ENCODE measurements at places on chromosomes 7 and 10.

GRCh38 chr10:79132681-79133381, 64.1 kb downstream of the ZMIZ1 start:
- DNase-seq: no peak

DNA sequence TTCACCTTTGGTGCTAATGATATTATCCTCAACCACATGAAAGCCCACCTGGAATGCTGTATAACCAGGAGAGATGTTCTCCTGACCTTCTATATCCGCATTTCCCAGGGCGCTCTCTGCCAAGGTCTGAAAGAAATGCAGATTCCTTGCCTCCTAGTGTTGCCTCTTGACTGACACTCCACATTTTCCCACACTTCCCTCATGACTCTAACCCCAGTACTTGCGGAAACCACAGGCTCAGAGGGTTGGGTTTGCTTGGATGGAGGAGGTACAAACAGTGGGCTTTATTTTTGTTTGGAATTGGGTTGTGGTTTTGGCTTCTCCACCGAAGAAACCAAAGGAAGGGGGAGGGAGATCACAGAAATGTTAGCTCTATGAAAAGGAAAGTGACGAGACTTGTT, 222.9 kb upstream of the CELF2 start:
- DNase-seq: no peak

- no peak for DNase-seq
Observed at GRCh38 chr10:103265717-103266329, 11.1 kb upstream of the INA start.

DNA sequence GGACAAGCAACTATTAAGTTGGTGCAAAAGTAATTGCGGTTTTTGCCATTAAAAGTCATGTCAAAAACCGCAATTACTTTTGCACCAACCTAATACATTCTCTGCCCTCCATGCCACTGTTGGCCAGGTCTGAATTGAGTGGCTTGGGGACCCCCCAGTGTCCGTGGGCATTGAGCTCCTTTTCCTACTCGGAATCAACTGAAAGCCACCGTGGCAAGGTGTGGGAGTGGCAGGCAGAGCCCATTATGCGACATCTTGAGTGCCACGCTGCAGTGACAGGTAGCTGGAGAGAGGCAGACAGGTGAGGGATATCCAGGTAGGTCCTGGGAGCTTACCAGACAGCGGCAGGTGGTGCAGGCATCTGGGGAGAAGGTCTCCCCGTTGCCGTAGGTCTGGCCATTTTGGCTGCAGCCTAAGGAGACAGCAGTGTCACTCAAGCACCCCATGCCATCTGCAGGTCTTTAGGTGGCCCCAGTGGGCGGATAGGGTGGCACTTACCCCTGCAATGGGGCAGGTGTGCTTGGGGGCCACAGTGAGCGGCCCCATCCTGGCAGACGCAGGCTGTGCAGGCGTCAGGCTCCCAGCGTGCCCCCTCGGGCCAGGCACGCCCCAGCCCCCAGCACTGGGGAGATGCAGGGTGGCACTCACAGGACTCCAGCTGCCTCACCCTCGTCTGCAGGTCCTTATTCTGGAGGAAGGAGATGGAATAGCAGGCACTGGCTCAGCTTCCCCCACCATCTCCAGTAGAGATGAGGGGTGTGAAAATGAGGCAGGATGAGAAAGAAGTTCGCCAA, 3.5 kb downstream of the KCP start:
- DNase-seq: no peak

DNA sequence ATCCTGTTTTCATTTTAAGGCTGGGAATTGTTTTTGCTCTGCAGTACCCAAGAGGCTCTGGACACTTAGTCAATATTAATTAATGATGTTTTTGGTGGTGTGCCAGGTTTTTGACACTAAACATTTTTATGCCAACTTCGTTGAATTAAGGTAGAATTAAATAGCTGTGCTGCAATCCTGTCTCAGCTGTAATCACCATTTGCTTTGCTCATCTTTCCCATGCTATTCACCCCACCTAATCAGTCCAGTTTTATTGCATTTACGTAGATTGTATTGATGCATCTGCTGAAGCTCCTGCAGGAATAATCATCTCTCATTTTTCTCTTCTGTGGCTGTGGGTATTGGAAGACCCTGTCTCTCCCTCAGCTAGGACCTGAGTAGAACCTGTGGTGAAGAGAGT, 52.6 kb upstream of the TRUB1 start:
- no peak for DNase-seq

- DNase-seq: no peak
Observed at GRCh38 chr7:72754312-72754711, 73.7 kb downstream of the TYW1B start.

- no peak for DNase-seq
Observed at GRCh38 chr7:101560856-101561255, 68.2 kb downstream of the MYL10 start.

DNA sequence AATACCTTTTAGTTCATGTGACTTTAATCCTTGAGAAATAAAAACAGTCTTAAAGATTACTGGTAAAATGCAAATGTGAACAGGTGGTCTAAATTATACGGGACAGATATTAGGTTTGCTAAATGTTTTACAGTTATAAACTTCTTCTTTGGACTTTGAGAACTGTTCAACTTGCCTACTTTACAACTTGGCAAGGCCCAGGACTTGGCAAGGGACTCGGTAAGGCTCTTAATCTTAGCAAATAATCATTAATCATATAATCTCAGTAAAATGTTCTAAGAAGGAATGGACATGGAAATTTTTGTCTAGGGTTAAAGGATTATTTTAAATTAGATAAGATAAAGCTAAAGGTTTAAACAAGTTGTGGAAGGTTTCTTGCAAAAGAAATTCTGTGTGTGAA, 4.8 kb upstream of the UBE2D4 start:
- no peak for DNase-seq

DNA sequence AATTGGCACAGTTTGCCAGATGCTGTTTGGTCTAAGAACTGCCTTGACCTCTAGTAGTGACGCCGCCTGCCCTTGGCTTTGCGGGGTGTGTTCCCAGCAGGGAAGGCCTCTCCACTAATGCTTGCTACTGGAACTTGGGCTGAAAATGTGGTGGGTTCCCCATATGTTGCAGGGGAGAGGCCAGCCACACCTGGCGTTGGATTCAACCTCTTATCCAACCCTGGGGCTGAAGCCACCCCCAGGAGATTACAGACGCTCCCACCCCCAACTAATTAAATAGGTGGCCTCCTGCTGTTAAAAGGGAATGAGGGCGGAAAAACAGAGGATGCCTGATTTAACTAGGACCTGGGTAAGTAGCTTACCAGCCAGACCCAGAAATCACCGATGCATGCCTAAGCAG, 19.2 kb upstream of the ATOH7 start:
- no peak for DNase-seq

DNA sequence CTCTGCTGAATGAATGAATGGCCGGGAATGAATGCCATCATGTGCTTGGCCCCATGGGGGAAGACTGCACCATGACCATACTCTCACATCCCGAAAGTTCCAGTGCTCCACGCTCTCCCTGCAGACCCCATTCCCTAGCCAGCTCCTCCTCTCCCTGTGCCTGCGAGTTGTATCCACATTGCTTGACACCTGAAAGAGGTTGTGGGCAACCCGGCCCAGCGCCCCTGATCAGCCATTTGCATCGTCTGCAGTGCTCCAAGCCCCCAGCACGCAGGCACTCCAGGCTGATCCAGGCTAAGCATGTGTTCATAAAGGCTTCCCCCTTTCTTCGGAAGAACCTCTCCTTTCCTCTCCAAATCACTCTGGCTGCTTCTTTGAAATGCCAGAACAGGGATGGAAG, 354.4 kb upstream of the MKI67 start:
- DNase-seq: no peak

DNA sequence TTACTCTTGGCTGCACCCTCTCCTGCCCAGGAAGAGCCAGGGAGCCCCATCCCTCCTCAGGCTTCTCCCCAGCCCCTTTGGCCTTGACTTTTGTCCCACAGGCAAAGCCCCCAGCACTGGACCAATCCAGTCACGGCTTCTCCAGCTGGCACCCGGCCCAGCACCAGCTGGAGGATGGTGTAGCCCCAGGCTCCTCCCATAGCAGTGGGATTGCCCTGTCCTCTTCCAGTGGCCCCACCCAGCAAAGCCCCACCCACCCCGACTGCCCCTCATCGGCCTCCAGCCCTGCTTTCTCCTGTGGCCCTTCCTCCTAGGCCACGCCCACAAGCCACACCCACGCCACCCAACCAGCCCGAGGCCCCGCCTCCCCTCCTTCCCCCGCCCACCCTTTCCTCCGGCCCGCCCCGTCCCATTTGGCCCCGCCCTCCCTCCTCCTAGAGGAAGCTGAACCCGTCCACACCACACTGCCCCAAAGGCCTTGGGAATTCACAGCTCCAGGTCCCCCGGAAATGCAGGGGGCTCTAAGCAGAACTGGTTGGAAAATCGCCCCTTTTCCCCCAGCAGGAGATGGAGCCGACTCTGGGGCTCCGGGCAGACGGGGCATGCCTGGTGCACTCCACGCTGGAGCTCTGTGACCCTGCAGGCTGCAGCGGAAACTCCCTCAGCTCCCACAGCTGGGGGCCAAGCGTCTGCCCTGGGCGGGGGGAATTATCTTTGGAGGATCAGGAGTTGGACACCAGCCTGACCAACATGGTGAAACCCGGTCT, 25.2 kb downstream of the GET4 start:
- peak; percentile 92 for DNase-seq

- no peak for DNase-seq
Observed at GRCh38 chr10:84191106-84191505, 3.2 kb upstream of the CDHR1 start.

DNA sequence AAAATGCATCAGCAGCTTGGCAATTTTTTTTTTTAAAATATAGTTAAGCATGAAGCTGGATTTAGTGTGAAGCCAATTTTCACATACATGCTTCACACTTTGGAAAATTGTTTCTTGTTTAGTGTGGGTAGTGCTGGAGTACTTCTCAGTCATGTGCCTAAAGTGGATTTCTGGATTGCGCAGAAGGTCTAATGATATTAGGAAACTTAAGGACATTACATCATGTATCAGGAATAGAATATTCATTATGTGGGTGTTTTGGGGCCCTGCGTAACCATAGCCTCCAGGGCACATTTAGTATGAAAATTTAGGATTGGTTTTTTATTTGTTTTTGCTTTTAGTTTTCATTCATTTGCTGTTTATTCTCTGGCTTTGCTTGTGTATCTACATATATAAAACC, 28.8 kb upstream of the BNIP3 start:
- DNase-seq: no peak

GRCh38 chr10:125256026-125256425, 95.7 kb upstream of the CTBP2 start:
- no peak for DNase-seq

GRCh38 chr7:40551685-40552576, 417.1 kb downstream of the SUGCT start:
- no peak for DNase-seq

- no peak for DNase-seq
Observed at GRCh38 chr7:157436763-157437480, 100.1 kb downstream of the DNAJB6 start.

DNA sequence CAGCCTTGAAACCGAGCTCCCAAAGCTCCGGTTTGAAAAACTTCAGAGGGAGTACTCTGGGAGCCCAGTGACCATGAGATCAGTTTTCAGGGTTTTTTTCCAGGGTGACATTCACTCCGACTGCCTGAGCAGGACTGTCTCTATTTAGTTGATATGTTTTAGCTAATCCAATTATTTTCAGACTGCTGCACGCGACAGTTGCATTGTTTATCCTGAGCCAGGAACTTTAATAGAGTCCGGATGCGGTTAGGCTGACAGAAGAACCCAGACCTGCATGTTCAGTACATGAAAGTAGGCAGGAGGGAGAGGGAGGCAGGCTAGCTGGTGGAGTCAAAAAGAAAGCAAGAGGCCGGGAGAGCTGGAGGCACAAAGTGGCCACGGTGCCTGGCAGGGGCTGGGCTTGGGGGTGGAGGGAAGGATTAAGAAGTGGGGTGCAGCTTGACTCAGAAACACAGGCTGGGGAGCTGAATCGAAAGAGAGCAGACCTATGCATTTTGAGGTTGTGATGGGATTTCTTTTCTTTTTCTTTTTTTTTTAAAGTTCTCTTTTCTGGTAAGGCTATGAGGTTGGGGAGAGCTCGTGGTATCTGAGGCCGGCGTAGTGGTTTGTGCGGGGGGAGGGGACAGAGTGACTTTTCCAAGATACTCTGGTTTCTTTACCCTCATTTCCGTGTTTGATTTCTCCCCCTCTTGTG, 5.7 kb downstream of the GATA3 start:
- DNase-seq: no peak

- peak; percentile 54 for DNase-seq
Observed at GRCh38 chr7:144487901-144488300, 84.4 kb upstream of the NOBOX start.

DNA sequence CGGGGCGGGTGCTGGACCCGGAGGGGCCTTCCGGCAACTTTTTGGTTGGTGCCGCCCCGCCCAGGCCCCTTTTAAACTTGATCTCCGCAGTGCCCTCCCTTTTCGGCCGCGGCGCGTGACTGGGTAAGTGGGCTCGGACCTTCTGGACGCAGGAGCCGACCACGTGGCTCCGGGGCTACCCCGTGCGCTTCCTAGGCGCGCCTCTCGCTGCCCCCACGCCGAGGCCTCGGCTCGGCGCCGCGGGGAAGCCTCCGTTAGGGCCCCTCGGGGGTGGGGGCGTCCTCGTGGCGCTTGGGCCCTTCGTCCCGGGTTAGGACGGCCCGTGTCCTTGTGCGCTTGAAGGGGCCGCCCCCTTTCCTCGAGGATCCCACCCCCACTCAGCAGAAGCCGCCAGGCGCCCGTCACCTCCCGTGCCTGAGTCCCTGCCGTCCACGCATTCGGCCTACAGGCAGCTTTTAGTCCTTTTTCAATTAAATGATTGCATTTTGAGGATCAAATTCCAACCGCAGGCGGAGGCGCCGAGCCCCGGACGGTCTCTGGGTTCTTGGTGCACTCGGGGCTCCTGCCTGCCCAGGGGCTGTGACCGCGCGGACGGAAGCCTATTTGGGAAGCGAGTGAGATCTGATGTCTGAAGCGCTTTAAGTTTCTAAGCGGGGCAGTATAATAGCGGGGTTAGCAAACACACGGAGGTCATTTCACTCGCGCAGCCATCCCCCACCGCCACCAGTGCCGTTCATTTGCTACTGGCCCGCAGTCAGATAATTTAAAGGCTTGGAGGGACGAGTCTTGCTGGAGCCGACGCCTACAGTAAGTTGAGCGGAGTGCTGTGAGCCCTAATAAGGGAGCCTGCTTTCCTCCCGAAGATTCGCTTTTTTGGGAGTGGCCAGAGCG, 31.8 kb upstream of the TOMM7 start:
- peak; percentile 88 for DNase-seq
